ENCODE measurements at places on chromosomes 3 and 15.

DNA sequence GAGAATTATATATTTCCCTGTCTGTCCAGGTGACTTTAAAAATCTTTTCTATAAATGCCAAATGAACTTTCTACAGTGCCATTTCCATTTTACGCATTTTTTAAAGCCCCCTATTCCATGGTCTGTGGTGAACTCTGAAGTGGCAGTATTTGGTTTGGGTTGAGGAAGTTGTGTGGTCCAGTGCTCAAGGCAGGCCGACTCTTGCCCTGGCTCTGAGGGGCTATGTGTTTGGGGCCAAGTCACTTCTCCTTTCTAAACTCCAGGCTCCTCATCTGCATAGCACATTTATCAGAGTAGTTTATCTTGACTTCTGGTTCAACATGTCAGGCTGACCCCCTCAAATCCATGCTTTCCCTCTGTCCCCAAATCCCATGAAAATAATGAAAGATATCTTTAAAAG, 14.1 kb downstream of the TTC21A start:
- no peak for DNase-seq

DNA sequence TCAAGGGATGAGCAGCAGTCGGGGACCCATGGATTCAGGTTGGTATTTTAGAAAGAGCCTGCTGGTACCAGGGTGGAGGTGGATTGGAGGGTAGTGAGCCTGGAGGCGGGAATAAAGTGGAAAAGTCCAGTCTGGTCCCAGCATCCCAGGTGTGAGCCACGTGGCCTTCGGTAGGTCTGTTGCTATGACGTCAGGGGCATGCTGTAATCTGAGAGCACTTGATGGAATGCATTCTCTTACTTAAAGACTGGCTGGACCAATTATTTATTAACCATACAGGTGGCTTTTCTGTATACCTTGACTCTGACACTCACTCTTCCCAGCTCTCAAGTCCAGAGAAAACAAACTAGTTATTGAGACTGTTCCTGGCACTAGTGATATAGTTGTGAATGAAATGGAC, 389.9 kb upstream of the RGMA start:
- DNase-seq, result no peak

GRCh38 chr3:64255741-64256340, 30.6 kb upstream of the PRICKLE2 start:
- no peak for DNase-seq

DNA sequence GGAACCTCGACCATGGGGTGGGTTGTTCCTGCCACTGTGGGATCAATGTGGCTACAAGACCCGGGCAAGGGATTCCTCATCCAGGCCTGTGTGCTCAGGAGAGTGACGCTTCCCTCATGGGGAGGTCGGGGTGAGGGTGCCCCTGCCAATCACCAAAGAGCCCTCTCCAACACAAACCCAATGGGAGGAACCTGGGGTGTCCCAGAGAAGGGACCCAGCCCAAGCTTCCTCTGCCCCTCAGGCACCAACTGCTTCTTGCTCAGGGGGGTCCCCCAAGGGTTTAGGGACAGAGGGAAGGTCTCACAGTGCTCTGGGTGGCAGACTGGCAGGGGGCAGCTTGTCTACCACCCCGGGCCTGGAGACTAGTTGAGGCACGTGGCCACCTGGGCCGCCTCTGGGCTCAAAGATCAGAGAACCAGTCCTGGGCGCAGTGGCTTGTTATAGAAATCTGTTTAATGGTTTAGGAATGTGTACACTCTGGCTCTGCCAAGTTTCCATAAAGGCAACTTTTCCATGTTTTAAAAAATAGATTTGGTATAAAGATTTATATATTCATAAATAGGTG, 26.6 kb downstream of the GP9 start:
- DNase-seq, result peak; percentile 73

GRCh38 chr3:8658306-8659212, 14.0 kb upstream of the SSUH2 start:
- peak; percentile 71 for DNase-seq

DNA sequence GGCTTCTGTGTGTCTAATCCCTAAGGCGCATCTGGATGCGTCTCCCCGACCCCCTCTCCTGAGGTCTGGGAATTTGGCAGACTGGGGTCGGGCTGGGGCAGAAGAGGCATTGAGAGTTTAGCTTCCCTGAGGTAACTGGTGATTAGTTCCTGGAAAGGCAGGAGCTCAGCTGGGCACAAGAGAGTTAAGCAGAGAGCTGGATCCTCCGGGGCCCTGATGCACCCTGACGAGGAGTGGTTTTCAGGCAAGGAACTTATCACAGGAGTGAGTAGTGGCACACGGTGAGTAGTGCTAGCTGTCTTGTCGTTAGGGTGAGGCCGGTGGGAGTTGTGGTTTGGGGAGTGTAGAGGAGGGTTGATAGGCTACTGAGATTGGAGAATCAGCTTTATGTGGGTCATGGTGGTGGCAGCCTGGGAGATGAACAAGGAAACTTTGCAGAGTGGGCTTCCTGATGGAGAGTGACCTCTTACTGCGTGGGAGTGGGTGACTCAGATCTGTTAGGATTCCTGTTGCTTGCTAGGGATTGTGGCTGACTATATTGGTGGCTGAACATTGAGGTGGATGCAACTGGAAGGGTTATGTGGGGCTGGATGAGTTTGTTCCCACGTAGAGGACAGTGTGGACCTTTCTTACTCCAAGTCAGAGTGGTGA, 897 bp downstream of the RAD54L2 start:
- no peak for DNase-seq

DNA sequence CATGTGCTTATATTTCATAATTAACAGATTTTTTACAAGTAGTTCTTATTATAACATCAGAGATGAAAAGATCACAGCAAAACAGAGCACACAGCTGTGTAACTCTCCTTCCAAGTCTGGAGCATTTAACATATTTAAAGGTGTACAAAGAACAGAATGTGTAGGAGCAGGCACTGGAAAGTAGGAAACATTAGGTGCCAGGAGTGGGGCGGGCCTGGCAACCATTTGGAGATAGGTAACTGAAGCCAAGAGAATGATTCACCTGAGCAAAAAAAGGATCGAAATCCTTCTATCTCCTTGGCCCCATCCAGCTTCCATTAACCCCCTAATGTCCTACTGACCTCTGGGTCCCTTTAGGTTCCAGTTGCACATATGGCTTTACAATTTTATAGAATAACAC, 2.3 kb upstream of the MYH15 start:
- no peak for DNase-seq
